ENCODE measurements at places on chromosomes 12 and 14. TPM values are rescaled to one million over a fixed set of nuclear protein-coding genes. Genes with fewer than 3 reads are reported as not detected.

The IAPP gene
- not detected for total RNA-seq

The EXD2 gene
- 21.2 TPM for total RNA-seq

The ATL1 gene
- 5.3 TPM for total RNA-seq

The KIF26A gene
- total RNA-seq: 0.65 TPM

The P3H3 gene
- 7.9 TPM for total RNA-seq

The FAIM2 gene
- not detected for total RNA-seq

The ESRRB gene
- 0.17 TPM for total RNA-seq

Measured in subcutaneous adipose tissue (tissue), 4 donors.